ENCODE measurements at places on chromosomes 7 and 10. TPM values are rescaled to one million over a fixed set of nuclear protein-coding genes. Genes with fewer than 3 reads are reported as not detected.

The FEZF1 gene
- not detected for total RNA-seq

The SUN3 gene
- not detected for total RNA-seq

The TRIL gene
- 0.32 TPM for total RNA-seq

The KIAA1217 gene
- total RNA-seq = 5.2 TPM

The TMEM236 gene
- under 0.01 TPM for total RNA-seq

The CDH23 gene
- total RNA-seq = 0.06 TPM

The COL26A1 gene
- total RNA-seq = not detected

The GRM3 gene
- total RNA-seq = not detected
